ENCODE measurements at places on chromosomes 7 and 10.

DNA sequence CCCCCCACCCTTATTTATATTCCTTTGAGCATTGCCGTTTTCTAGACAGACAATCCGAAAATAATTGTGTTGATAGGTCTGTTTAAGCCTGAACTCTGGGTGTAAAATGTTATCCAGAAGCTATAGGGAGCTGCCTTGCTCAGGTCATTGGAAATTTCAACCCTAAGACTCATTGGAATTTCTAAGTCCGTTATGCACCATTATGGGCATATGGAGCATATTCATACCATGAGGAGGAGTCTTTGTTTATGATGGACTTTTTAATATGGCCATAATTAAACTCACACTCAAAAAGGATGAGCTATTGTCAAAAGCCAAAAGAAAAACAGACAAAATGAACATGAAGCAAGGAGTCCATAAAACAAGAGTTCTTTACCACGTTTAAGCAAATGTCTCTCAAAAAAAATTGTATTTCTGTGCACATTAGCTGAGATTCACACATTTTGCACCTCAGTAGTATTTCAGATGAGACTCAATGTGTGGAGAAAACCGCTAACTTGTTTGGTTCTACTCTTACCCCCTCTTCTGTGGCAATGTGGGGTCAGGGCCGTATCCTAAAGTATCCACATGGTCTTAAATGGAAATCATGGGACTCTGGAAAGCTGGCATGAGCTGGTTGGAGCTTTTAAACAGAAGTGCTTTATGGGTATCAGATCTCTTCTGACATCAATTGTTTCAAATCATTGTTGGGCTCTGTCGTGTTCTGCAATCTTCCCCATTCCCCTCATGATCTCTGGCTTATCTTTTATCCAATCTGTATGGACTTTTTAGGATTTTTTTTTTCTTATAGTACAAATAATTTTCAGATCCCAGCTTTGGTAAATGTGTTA is 60.5 kb downstream of the PODXL start:
- no peak for DNase-seq

GRCh38 chr10:112953174-112954159 is 3.4 kb downstream of the TCF7L2 start:
- DNase-seq: no peak

DNA sequence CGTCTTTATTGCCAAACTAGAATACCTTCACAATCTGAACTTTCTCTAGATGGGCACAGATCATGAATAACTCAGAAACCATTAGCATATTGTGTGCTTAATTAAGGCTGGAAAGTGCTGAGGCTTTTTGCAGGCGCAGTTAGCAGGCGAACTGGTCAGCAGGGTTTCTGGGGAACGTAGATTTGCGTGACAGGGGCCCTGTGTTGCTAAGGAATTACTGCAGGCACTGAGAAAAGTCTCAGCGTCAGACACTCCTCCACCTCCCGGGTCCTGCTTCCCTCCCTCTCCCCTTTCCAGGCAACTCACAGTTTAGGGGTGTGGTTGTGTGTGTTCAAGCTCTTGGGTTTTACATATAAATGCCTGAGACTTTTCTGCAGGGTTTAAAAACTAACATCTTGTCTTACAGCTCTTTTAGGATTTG is 2.2 kb downstream of the MAP3K8 start:
- no peak for DNase-seq

DNA sequence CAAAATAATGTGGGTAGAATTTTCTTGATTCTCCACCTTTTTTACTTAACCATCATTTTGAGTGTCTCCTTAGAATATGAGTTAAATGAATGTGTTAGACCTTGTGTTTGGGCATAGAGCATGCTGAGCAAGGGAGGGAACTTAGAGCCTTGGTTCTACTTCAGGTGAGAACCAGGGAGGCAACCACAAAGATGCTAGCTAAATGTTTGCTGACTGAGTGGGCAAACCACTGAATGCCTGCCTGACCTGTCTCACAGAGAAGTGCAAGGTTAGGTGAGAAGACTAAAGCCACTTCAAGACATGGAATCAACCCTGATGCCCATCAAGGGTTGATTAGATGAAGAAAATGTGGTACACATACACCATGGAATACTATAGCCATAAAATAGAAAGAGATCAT is 242.6 kb upstream of the ZNF32 start:
- DNase-seq: no peak

GRCh38 chr7:93817526-93817925 is 73.0 kb downstream of the TFPI2 start:
- no peak for DNase-seq

All from activated CD8-positive, alpha-beta memory T cell treated with anti-CD3 and anti-CD28 coated beads for 1 hour (primary cell).